Activated CD4-positive, CD25-positive, alpha-beta regulatory T cell (primary cell): ENCODE measurements at places on chromosomes 4 and X.

- DNase-seq: no peak
Measured at GRCh38 chrX:52874661-52875060, 6.8 kb upstream of the XAGE3 start.

DNA sequence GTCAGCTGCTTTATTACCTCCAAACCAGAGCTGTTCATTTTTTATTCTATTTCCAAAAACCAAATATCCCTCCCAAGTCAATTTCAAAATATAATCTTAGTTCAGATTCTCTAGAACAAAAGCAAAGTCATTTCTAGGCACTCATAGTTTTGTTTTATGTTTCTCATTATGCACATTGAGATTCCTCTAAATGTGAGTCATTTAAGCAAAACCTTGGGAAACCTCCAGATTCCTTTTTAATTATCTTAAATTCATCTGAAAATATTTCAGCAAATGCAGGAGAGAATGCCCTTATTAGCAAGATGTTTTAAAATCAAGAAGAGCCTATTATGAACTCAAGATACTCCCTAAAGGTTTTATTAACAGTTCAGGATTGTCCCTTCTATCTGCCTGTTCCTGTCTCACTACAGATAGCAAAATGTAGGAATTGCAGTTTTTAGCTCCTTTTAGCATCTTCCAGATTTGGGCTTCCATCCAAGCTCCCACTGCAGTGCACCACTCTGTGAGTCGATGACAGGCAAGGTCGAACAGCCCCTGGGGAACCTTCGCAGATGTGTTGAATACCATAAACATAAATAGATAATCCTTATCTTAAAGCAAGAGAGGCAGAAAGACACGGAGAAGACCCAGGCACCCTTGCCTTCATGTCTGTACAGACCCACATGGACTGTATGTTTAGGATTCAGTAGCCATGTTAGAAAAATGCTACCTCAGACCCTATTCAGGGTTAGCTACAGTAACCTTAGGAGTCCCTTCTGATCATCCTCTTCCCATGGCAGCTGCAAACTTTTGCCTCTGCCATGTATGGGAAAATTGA, 11.3 kb upstream of the SLC9A7 start:
- DNase-seq: no peak

- no peak for DNase-seq
Measured at GRCh38 chr4:38172078-38172477, 211.9 kb downstream of the PTTG2 start.

DNA sequence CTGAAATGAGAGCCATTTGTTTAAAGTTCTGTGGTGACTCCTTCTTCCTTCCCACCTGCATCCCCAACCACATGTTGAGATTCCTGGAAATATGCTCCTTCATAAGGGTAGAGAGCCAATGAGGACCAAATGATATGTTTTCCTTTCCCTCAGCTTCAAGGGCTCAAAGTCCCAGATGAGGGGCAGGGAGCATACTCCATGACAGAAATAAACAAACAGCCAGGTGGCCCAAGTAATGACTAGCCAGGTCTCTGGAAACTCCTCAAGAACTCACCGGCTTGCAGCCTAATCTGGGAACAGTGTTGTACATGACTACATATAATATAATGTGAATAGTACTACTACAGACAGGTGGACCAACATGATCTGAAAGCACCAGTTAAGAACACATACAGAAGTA, 392.3 kb downstream of the PACRGL start:
- DNase-seq: no peak

- no peak for DNase-seq
Measured at GRCh38 chrX:110359273-110359672, 625 bp downstream of the RTL9 start.

DNA sequence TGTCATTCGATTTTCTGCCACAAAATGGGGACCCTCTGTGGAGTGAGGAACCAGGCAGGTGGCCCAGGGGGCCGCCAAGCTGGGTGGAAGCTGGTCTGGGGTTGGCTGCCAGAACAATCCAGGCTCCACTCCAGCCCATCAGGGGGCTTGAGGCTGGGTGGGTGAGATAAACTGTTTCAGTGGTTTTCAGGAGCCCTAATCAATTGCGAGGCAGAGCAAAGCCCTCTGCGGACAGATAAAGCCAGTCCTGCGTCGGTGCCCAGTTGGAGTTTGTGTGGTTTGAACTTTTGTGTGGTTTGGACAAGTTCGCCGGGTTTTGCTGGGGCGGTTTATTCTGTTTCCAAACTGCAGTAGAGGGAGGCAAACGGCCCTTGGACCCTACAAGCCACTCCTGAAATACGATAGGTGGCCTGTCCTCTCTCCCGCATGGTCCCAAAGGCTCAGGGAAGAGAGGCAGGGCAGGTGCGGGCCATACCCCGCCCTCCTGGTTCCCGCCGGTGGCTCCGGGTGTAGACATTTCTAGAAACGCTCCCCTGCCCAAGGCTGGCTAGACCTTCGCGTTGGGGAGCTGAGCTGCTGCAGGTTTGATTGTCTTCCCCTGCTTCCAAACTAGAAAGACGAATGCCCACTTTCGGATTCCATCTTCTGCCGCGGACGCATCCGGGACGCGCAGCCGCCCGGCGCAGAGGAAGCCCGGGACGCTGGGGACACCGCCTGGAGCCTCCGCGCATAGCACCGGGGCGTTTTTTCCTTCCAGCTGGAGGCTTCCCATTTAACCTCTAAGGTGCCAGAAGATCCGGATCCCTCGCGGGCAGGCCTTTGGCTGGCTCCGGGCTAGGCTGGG, 169.0 kb upstream of the BCOR start:
- peak; percentile 19 for DNase-seq

DNA sequence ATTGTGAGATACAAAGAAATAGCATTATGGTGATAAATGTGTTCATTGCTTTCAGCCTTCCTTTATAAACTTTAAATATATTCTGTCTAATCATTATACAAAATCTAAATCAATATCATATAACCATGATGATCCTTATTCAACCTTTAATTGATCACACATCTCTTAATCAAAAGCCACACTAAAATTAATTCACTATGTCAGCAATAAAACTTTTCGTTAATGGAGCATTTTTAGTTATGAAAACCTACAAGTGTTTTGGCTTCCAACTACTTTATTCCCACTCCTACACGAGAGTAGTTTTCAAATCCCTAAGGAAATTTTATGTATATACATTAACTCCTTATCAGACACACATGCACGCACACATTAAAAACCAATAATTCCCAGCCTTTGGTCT, 530.2 kb downstream of the KCTD8 start:
- DNase-seq: no peak

GRCh38 chr4:96833831-96834230, 993.9 kb downstream of the PDHA2 start:
- no peak for DNase-seq

DNA sequence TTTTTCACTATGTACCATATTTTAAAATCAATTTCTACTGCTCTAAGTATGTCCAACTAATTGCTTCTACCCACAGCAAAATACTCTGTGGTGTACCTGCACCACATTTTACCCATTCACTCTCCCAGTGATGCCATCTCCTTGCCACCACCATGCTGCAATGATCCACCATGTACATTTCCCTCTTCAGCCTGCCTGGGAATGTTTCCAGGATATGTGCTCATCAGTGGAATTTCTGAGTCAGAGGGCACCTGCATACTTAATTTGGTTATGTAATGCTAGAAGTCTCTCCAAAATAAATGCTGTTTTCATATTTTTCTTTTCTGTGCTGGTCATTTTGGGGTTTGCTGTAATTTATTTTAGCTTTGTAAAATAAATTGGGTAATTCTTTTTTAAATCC, 33.2 kb upstream of the OCIAD2 start:
- no peak for DNase-seq

GRCh38 chr4:28702571-28702970, 1841.9 kb downstream of the STIM2 start:
- DNase-seq: no peak

DNA sequence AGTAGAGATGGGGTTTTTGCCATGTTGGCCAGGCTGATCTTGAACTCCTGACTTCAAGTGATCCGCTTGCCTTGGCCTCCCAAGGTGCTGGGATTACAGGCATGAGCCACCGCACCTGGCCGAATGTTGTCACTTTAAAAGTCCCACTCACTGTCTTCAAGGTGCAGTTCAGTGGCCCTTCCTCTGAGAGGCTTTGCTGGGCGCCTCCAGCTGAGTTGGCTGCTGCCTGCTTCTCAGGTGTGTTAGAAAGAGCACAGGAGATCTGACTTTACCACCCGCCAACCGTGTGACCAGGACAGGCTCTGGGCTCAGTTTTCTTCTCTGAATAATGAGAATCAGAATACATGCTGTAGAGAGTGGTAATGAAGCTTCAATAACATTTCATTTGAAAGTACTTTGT, 207.4 kb downstream of the CEP135 start:
- DNase-seq: no peak

- no peak for DNase-seq
Measured at GRCh38 chrX:108736509-108737479, at the start of gene IRS4. IRS4 (minus strand) TSS chrX:108736563.

GRCh38 chr4:138861135-138861534, 154.4 kb upstream of the NOCT start:
- DNase-seq: no peak

DNA sequence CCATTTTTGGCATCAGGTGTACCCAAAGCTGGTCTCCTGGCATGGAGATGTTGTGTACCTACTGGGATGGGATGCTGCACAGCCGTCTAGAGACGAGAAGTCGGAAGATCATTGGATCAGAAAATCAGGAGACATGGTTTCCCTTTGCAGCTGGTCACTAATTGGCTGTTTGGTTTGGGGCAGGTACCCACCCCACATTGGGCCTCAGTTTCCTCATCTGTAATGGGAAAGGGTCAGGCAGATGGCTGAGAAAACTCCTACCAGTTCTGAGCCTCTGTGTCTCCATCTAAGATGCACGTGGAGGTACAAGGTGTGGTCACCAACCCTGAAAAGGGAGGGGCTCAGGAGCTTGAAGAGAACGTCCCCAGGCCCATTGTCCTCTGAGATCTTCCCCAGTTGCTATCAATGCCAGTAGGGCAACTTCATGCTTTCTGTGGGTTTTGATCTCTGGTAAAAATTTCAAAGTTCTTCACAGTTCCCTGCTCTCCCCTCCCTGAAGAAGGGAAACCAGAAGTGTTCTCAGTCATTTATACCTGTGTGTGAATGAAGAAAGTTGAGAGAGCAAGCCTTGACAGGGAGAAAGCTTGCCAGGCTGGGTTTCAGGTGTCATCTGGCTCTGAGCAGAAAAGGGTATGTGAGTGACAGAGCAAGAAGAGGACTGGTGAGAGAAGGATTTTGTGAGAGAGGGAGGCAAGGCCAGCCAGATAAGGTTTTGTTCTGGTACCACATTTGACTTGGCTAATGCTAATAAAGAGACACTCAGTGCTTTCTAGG, 15.1 kb downstream of the TSC22D3 start:
- DNase-seq: no peak

- no peak for DNase-seq
Measured at GRCh38 chr4:25351777-25352416, 25.2 kb upstream of the ANAPC4 start.

DNA sequence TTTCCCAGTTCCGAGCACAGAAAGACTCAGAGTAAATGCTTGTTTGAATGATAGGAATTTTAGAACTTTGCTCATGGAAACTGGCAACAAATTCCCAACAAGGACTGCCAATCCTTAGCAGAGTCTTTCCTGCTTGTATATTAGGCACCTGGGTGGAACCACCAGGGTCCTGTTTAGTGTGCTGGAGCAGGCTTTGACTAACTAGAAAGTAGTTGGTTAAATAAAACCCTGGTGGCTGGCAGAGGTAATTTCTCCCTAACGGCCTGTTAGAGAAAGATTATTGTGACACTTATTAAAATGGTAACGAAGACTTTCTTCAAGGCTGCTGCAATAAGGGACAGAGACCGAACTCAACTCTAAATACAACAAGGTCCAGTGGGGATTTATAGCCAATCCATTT, 103.6 kb upstream of the TEX13D start:
- no peak for DNase-seq

DNA sequence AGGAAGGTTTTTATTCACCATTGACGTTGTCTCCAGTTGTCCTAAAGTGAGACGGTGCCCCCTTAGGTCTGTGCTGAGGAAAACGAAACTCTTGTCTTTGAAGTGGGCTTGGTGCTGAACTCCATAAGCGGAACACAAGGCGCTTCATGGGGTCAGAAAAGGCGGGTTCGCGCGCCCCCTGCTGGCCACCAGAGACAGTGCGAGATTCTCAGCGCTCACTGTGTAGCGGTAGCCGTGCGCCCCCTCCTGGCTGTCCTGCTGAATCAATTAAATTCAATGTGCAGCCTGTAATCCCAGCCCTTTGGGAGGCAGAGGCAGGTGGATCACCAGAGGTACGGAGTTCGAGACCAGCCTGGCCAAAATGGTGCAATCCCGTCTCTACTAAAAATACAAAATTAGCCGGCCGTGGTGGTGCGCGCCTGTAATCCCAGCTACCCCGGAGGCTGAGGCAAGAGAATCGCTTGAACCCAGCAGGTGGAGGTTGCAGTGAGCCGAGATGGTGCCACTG, 64.1 kb downstream of the RLIM start:
- peak; percentile 67 for DNase-seq

GRCh38 chr4:61070269-61070668, 129.9 kb upstream of the ADGRL3 start:
- no peak for DNase-seq
